RWPE1 (cell line): ENCODE measurements at places on chromosomes 6 and 20.

DNA sequence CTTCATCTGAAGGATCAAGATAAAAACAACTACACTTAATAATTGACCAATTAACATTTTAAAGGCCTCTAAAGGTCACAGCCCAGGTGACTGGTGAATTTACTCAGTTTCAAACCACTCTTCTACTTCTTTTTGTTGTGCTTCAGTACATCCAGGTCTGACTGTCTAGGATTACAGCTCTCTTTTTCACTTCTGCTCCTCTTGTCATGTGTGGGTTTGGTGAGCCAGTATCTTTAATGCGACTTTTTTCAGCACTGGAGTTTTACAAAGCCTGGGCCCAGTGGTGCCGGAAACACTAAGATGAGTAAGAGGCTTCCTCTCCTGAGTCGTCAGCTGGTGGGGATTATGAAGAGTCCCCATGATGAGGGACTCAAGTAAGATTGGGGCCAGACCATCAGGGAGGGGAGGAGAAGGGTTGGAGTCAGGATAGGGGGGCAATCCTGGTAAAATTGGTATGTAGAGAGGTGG is 27.0 kb downstream of the HECA start:
- DNase-seq: no peak

DNA sequence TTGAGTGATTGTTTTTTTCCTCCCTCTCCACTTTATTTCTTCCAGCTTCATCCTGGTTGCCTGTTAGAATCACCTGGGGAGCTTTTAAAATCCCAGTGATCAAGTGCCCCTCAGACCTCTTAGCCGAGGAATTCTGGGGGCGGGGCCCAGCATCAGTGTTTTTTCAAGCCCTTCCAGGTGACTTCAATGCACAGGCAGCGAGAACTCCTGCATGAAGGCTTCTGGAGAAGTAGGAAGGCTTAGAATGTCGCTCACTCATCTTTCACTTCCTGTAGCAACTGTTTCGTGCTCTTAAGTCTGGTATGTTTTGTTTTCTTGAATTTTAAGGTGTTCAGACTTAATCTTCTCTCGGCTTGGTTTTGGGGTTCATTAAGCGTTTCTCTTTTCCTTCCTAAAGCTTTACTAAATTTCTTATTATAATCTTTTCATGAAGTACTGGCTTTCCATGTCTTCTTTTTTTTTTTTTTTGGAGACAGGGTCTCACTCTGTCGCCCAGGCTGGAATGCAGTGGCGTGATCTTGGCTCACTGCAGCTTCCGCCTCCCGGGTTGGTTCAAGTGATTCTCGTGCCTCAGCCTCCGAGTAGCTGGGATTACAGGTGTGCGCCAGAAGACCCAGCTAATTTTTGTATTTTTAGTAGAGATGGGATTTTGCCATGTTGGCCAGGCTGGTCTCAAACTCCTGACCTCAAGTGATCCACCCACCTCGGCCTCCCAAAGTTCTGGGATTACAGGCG is 30.9 kb upstream of the TULP1 start:
- DNase-seq: no peak

GRCh38 chr20:9179867-9180266 is 111.0 kb downstream of the PLCB4 start:
- no peak for DNase-seq

- no peak for DNase-seq
Observed at GRCh38 chr6:7417684-7418083, 28.1 kb downstream of the RIOK1 start.

DNA sequence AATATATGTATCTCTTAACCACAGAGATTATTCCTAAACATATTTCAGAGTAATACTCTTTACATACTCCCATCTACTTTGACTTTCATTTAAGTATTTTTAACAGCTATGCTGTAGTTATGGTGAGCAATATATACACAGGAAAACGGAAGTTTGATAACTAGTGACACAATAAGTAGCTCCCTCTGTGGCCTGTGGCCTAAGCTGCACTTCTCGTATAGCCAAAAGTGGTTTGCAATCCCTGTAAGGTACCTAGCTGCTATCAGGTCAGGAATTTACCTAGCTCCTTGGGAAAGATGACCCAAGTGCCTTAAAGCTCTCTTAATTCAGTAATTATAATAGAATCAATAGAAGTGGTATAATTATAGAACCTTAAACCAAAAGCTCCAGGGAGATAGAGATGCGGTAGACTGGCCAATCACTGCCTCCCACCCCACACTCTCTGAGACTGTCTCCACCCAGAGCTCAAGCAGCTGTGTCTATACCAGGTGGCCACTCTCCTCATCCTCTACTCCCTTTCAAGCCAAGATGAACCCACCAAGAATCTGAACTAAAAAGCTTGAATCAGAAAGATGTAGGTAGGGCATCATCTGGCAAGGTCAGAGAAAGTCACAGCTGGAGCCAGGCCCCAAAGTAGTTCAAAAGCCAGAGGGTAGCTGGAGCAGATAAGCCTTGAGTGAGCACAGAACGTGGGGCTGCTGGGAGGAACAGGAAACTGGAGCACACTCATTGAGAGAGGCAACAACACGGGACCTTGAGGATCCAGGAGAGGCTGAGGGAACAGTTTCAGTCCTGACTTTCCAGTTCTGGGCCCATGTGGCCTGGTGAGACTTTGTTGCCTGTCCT is 84.9 kb upstream of the ASF1A start:
- no peak for DNase-seq
